MCF 10A (cell line): ENCODE measurements at places on chromosomes 16 and 17.

DNA sequence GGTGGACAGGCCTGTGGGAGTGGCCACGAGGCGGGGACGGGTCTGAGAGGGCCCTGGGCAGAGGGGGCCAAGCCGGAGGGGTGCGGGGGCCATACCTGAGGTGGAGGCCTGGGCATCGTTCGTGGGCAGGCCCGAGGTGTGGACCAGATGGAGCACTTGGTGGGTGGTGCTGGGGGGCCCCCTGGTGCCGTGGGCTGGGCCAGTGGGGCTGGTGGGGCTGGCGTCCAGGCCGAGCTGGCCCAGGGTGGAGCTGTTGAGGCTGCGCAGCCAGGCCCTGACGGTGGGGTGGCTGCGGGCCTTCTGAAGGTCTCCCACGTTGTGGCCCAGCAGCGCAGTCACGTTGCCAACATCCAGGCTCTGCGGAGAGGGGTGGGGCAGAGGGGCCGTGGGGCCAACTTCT is 9.4 kb downstream of the MSLN start:
- no peak for DNase-seq

GRCh38 chr17:14156689-14157088 is 80.0 kb downstream of the CDRT15 start:
- DNase-seq, result no peak

GRCh38 chr17:40307001-40307730 is 1.8 kb upstream of the RARA start:
- no peak for DNase-seq

GRCh38 chr16:69105501-69106361 is at the start of gene HAS3:
Gene HAS3, plus strand, starts transcription at chr16:69105653. Its CDS starts 3,743 bp downstream, at chr16:69109396.
- peak; percentile 81 for DNase-seq

DNA sequence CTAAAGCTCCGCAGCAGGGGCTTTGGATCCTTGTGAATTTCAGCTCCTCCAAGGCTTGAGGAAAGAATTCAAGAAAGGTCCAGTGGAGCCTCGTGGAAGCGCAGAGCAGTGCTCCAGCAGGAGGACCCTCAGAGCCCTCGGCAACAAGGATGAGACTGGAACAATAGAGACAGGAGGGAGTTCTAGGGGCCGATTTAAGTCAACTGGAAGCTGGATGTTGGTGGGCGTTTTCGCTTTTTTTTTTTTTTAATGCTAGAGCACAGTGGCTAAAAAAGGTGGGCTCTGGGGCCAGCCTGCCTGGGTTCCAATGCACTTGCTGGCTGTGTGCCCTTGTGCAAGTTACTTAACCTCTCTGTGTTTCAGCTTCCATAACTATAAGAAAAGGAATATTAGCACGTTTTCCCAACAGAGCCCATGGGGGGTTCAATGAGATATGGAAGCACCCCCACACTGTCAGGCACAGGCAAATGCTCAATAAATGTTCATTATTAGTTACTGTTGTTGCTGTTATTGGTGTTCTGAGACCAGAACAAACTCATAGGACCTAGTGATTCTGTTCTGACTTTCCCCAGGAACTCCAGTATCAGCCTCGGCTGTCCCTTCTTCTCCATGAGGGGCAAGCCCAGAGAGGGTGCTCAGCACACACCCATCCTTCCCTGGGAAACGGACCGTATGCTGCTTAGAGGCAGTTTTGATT is 5.3 kb upstream of the CBX8 start:
- DNase-seq, result no peak

DNA sequence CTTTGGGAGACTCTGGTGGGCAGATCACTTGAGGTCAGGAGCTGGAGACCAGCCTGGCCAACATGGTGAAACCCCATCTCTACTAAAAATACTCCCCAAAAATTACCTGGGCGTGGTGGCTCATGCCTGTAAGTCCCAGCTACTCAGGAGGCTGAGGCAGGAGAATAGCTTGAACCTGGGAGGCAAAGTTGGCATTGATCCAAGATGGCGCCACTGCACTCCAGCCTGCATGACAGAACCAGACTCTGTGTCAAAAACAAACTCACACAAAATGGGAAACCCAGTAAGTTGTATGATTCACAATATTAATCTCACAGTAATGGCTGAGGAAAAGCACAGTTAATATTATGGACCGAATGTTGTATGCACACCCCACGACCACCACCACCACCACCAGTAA is 24.3 kb downstream of the WSB1 start:
- DNase-seq, result no peak

DNA sequence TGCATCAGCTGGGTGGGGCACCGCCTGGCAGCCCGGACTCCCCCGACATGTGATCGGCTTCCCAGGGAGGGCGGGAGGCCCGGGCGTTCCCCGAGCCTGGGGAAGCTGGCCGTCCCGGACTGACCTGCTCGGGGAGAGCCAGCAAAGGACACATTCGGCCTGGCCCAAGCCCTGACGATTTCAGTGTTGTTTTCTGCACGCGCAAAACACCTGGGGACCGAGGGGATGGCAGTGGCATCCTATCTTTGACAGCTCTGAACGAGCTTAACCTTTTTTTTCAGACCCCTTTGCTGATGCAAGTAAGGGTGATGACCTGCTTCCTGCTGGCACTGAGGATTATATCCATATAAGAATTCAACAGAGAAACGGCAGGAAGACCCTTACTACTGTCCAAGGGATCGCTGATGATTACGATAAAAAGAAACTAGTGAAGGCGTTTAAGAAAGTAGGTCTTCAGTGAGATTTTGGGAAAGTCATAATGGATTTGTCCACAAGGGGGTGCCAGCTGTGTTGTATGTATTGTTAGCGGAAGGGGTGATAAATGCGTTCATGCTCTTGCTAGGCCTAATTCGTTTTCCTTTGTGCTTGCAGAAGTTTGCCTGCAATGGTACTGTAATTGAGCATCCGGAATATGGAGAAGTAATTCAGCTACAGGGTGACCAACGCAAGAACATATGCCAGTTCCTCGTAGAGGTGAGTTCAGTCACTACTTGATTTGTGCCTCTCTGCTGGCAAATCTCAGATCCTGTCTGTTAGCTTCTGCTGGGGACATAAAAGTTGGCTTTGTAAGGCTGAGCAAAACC is 1.0 kb downstream of the EIF1 start:
- DNase-seq, result peak; percentile 55
